GOT3 (cell line): ENCODE measurements at places on chromosomes 6 and 20.

GRCh38 chr20:32634041-32634805 is 39.5 kb downstream of the C20orf203 start:
- DNase-seq, result no peak

DNA sequence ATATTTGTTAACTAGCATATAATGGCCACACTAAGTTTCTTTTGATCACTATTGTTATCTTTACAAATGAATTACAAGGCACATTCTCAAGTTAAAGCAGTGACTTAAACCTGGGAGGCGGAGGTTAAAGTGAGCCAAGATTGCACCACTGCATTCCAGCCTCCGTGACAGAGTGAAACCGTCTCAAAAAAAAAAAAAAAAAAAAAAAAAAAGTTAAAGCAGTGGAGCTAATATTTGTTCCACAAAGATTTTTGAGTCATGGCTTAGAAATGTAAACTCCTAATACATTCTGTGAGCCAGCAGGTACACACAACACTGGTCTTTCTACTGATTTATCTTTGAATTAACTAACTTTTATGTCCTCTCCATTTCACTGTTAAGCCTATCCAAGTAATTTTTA is 221.7 kb upstream of the HTR1E start:
- DNase-seq, result no peak

GRCh38 chr20:1827974-1828785 is 67.0 kb upstream of the SIRPA start:
- no peak for DNase-seq

- no peak for DNase-seq
Measured at GRCh38 chr20:62822788-62823651, 6.2 kb downstream of the COL9A3 start.

- no peak for DNase-seq
Measured at GRCh38 chr6:75656479-75656878, 54.8 kb downstream of the SENP6 start.

- no peak for DNase-seq
Measured at GRCh38 chr20:995170-995569, 6.9 kb downstream of the RSPO4 start.

DNA sequence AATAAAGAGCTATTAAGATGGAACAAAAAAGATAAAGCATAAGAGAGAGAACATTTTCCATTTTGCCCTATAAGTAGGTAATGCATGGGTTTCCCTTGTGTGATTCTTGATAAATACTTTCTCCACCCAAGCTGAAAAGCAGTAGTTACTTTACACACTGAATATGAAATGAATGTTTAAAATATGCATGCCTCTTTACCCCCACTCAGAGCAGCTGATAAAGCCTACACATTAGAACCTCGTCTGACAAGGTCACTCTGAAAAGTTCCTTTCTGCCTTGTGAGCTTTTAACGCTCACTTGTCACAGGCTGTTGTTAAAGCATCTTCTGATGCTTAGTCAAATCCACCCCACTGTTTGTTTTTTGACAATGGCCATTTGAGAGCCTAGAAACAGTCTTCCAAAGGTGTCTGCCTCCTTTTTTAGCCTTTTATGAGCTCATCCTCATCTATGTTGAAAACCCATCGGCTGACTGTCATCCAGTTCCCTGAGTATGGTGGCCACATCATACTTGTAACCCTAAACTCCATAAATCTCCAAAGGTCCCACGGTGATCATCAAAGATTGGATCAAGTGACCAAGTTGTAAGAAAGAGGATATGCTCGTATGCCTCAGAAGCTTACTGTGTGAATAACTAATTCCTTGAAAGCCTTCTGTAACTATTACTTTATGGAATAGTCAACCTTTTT is 102.8 kb downstream of the ATXN1 start:
- no peak for DNase-seq

GRCh38 chr6:127147534-127147933 is 29.1 kb downstream of the RSPO3 start:
- DNase-seq, result no peak

- no peak for DNase-seq
Measured at GRCh38 chr6:14880677-14881076, 365.2 kb upstream of the JARID2 start.

- DNase-seq, result no peak
Measured at GRCh38 chr20:9338101-9338500, 176.3 kb upstream of the LAMP5 start.

GRCh38 chr6:81557811-81558210 is 194.7 kb downstream of the TENT5A start:
- no peak for DNase-seq

- no peak for DNase-seq
Measured at GRCh38 chr20:64049060-64049877, at the start of gene SOX18. Gene SOX18 (minus strand): TSS chr20:64049639. CDS start chr20:64049516, 123 bp downstream.

- DNase-seq, result no peak
Measured at GRCh38 chr6:159259441-159260125, 90.4 kb downstream of the FNDC1 start.

GRCh38 chr6:2563635-2564034 is 187.1 kb downstream of the MYLK4 start:
- DNase-seq, result no peak

GRCh38 chr6:31837369-31838113 is 10.0 kb downstream of the HSPA1B start:
- no peak for DNase-seq

- DNase-seq, result no peak
Measured at GRCh38 chr6:8642131-8642530, 206.8 kb upstream of the SLC35B3 start.

GRCh38 chr6:161414180-161414579 is 140.3 kb upstream of the AGPAT4 start:
- no peak for DNase-seq

DNA sequence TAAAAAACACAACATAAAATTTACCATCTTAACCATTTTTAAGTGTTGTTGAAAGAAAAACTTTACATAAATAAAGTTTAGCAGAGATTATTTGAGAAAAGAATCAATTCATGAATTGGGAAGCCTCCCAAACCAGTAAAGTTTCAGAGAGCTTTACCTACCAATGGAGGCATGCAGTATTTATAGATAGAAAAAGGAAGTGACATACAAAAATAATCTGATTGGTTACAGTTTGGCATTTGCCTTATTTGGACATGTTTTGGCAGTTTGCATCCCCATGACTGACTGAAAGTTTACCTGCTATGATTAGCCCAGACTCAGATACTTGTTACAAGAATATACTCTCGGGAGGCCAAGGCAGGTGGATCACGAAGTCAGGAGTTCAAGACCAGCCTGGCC is 3.7 kb upstream of the CMTR1 start:
- DNase-seq, result no peak

GRCh38 chr6:11370191-11371018 is 137.9 kb upstream of the NEDD9 start:
- DNase-seq, result no peak

- DNase-seq, result no peak
Measured at GRCh38 chr20:49323622-49324238, 45.9 kb upstream of the ZNFX1 start.

DNA sequence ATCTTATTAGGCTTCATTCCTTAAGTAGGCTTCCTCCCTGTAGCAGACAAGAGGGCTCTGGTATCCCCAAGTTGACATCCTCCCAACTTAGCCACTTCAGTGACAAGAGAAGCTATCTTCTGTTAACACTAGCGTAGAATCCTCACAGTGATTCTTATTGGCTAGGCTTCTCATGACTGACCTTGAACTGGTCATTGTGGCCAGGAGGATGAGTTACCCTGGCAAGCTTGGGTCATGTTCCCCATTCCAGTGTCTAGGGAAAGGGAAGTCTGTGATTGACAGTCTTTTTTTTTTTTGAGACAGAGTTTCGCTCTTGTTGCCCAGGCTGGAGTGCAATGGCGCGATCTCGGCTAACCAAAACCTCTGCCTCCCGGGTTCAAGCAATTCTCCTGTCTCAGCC is 7.1 kb downstream of the CDKAL1 start:
- DNase-seq, result no peak

DNA sequence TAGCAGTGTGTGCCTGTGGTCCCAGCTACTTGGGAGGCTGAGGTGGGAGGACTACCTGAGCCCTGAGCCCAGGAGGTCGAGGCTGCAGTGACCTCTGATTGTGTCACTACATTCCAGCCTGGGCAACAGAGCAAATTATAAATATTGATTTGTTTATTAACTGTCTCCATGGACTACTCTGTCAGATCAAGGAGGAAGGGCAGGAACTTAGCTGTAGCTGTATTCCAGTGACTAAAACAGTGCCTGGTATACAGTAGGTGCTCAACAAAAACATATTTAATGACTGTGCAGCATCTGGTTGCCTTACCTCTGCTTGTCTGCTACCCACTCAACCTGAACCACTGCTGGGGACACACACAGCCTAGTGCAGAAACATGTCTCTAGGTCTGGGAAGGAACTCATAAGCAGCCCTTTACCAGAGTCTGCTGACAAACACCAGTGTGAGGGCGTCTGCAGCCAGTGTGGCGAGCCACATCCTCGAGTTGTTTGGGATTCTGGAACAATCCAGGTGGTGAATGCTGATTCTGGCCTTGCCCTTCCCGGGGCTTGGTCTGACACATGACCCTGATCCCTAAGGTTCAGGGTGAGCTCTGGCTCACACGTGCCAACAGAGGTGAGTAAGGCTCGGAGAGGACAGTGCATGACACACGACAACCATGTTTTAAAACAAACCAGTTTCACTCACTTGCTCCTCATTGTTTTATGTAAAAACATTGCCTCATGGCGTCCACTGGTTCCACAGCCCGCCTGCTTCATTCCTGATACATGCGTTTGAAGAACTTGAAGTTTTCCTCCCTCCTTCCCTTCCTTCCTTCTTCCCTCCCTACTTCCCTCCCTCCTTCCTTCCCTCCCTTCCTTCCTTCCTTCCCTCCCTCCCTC is 117.9 kb upstream of the ZNF217 start:
- DNase-seq, result no peak

DNA sequence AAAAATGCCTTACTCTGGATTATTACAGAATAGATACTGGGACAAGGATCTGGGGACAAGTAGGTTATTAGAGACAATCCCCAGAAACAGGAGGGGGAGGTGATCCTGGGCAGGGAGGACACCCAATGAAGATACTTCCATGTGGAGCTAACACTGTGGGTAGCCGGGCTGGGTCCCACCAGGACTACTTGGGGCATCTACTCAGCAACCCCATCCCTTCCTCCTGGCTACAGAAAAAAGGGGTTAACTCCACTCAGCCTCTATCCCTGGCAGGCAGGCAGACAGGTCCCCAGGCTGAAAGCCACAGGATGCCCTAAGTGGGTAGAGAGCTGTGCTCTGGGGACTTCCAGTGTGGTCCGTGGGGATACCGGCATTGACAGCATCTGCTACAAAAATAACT is 68.0 kb upstream of the NXT1 start:
- DNase-seq, result no peak

GRCh38 chr6:94859924-94860323 is 717.4 kb upstream of the MANEA start:
- no peak for DNase-seq

DNA sequence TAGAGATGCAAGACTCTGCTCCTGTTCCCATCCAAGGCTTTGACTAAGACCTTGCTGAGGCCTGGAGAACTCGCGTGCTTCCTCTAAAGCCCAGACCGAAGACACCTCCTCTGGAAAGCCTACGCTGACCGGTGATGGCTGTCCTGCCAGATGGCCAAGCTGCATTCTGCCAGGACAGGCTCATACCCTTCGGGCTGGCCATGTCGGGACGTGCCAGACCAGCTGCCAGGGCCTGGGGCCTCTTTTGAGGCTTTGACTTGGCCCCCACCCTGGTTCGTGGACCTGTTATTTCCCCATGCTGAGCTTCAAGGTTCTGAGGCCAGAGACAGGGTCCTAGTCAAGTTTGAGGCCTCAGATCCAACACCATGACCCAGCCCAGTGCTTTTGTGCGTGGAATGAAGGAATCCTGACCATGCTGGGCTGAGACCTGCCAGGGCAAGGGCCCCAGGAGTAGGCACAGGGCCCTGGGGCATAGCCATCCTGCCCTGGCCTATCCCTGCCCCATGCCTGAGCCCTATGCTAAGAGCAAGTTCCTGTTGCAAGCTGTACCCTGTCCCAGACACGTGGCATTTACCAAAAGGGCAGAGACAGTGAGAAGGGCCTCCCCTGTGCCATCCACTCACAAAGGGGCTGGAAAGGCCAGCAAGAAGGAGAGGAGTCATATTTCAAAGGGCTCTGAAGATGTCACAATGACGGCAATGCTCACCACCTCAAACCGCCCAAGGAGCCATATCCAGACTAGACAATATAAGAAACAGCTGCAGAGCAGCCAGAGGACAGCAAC is 42.8 kb downstream of the MRPL14 start:
- DNase-seq, result no peak

- no peak for DNase-seq
Measured at GRCh38 chr6:34288581-34288980, 39.8 kb upstream of the SMIM29 start.

DNA sequence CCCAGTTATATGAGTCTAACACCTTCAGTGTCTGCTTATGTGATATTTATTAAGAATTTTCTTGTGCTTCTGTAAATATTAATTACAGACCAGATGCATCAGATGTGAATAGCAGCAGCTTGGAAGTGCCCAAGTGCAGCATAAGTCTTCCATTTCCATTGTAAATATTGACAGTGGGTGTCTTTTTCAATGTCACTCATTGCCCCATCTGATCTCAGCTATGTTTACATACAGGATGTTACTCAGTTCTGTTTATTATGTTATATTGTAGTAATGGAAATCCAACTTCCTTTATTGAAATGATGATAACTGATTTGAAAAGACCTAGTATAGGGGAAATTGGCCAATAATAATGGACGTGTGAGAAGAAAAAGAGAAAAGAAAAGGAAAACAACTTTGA is 296.7 kb downstream of the SAMD5 start:
- no peak for DNase-seq

DNA sequence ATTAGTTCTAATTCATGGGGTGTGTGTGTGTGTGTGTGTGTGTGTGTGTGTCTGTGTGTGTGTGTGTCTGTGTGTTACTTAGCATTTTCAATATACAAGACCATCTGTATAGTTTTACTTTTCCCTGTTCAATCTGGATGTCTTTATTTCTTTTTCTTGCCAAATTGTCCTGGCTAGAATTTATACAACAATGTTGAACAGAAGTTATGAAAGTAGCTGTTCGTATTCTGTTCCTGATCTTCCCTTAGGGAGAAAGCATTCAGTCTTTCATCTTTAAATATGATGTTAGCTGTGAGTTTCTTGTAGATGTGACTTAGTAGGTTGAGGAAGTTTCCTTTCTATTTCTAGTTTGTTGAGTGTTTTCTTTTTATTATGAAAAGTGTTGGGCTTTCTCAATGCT is 334.7 kb upstream of the RNF24 start:
- no peak for DNase-seq

GRCh38 chr20:13264907-13265306 is 43.8 kb downstream of the ISM1 start:
- no peak for DNase-seq

DNA sequence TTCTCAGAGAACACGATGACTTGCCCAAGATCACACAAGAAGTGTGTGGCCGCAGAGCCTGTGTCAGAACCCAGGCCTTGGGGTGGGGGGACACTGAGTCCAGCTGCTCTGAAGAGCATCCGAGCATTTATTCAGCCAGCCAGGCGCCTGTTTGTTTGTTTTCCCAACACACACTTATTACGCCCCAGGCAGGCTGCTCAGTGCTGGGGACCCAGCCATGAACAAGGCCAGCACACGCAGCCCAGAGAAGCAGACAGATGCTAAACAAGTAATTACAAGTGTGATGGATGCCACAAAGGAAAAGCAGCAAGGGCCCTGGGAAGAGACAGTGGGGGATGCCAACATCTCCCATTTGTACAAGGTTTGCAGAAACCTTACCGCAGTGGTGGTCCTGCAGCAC is 19.4 kb upstream of the SIRPA start:
- no peak for DNase-seq

- no peak for DNase-seq
Measured at GRCh38 chr6:7246401-7247178, 66.4 kb downstream of the SSR1 start.

GRCh38 chr6:52661551-52661950 is 9.4 kb upstream of the TMEM14A start:
- no peak for DNase-seq
